ENCODE measurements at places on chromosomes 12 and 14. TPM values are rescaled to one million over a fixed set of nuclear protein-coding genes. Genes with fewer than 3 reads are reported as not detected.
A peak's percentile ranks its signal among the peaks of the same experiment; 100 is the strongest.

GRCh38 chr12:21350975-21351374 is 16.3 kb upstream of the SLCO1A2 start:
- no peak overlapping the region for H3K4me3 ChIP-seq
- H3K4me1 ChIP-seq, result no peaks in the 10 kb centered on the region
- DNase-seq, result no peak

DNA sequence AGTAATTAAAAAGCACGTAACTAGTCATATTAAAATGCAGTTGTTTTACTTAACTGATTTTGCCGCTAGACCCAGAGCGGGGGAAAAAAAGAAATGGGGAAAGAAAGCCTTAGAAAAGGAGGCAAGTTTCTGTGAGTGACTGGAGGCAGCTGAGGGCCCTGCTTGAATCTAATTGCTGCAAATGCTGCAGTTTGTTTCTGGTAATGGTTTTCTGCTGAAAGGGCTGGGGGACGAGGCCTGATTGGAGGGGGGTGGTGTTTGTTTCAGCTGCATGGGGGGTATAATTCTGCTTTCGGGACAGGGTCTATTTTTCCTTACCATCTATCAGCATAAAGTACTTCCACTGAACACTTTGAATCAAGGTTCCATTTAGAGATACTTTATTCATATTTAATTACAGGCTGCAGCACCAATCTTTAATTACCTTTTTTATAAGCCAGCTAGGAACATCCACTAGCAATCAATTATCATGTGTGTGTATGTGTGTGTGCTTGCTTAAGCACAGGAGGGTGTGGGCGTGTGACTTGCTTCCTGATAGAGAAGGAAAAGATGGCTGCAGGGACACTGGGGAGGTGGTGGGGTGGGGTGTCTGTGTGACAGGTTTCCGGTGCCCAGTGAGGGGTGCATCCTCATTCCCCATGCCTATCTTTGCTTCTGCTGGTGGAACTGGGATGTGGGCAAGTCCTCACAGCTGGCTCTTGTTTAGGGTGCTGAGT is 83.4 kb downstream of the ADCK1 start:
- no peak overlapping the region for H3K4me3 ChIP-seq
- H3K4me1 ChIP-seq, result no peaks in the 10 kb centered on the region
- H3K27ac ChIP-seq, result no peak overlapping the region
- H3K27me3 ChIP-seq, result no peaks in the 10 kb centered on the region

DNA sequence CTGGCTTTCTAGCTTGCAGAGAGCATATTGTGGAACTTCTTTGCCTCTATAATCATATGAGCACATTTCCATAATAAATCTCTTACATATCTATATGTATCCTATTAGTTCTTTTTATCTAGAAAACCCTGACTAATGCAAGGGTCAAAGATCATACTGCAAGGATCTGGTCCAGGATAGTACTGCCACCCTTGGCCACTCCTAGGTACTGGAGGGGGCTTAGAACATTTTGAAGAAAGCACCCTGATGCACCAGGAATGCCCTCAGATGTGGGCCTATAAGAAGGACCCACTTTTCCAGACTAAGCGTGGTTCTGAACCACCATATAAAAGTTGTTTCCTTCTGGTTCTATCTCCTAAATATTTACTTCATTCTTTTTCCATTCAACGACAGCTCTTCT is 14.6 kb downstream of the ATXN7L3B start:
- DNase-seq, result no peak
- H3K27me3 ChIP-seq, result no peaks in the 10 kb centered on the region
- no peaks in the 10 kb centered on the region for H3K36me3 ChIP-seq
- H3K4me3 ChIP-seq, result no peak overlapping the region

DNA sequence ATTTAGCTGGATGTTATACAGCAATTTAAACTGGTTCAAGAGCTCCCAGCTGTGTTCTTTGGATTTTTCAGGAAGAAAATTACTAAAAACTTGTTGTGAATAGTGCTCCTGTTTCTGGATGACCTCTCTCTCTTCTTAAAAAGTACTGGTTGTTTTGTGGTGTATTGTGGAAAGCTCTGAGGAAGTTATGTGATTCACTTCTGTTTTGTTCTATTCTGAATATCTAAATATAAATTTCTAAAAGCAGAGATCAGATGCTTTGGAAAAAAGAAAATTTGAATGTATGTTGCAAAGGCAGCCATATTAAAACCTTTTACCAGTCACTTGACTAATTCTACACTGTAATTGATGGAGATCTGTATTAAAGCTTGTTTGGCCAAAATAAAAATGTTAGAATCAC is 3.4 kb upstream of the C3AR1 start:
- no peak overlapping the region for H3K27ac ChIP-seq
- peaks cover 3% of the 10 kb centered on the region for H3K27me3 ChIP-seq
- H3K4me1 ChIP-seq, result peaks cover 21% of the 10 kb centered on the region
- H3K36me3 ChIP-seq, result no peaks in the 10 kb centered on the region
- no peak for DNase-seq

DNA sequence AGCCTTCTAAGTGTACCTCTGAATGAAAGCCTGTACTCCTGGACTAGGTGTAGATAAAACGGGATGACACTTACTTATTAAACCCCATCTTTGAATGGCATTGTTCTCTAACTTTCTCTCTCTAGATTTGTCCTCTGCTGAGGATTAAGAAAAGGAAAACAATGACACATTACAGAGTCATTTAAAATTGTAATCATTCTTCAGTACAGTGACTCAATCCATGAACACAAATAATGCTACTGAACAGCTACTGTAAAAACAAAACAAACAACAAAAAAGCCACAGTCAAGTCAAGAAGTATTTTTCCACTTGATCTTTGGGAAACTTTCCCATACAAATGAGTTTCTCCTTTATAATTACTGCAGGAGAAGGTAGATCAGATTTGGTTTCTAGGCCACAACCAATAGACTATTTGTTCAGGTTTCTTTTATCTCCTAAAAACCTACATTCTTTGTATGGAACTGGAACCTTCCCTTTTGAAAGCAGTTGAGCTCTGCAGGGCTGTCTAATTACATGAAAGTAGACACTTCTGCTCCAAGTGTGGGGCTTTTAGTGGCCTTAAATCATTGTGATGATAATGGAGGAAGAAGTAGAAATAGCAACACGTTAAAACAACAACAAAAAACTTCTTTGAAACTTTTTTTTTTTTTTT is 219.1 kb downstream of the ESR2 start:
- no peaks in the 10 kb centered on the region for H3K4me1 ChIP-seq
- H3K27me3 ChIP-seq, result no peaks in the 10 kb centered on the region
- peaks cover 73% of the 10 kb centered on the region for H3K36me3 ChIP-seq

DNA sequence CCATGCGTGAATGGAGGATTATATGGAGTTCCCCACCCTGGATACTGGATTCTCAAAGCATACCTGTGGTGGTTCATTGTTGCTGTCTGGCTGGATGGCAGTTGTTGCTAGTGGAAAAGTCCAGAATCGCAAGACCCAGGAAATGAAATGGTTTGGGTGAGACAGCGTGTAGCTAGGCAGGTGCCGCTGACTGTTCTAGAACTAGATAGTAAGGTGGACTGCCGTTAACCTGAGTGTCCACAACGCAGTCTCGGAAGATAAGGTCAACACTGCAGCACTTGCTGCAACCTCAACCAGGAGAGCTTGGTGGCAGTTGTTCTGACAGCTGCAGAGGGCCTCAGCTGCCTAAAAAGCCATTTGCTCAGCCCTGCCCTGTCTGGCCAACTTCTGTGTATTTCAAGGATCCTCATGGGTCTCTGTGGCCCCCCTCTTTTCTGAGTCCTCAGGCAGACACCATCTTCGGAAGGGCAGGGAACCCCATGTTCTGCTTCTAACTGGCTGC is 15.5 kb upstream of the IRF2BPL start:
- H3K27me3 ChIP-seq, result no peaks in the 10 kb centered on the region
- DNase-seq, result no peak
- H3K27ac ChIP-seq, result peak overlapping the region; percentile 59

- no peak overlapping the region for H3K27ac ChIP-seq
- no peaks in the 10 kb centered on the region for H3K4me1 ChIP-seq
- no peak for DNase-seq
- H3K4me3 ChIP-seq, result no peak overlapping the region
These were observed 8.3 kb downstream of the COL2A1 start for GRCh38 chr12:47995981-47996401.

DNA sequence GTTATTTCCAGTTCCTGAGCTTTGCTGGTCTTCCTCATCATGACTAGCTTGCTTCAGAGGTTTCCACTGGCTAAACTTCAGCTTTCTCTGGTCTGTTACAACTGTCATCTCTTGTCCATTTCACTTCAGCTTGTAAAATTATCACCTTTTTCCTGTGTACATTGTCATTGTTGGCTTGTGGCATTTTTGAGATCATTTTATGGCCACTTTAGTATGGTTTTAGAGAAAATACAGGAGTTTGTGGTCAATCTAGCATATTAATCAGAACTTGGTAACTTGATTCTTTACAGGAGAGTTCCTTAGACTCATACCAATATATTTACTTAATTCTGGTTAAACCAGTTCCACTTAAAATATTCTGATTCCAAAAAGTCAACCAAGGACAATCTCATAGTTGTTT is 235.9 kb upstream of the KITLG start:
- no peaks in the 10 kb centered on the region for H3K36me3 ChIP-seq
- H3K27me3 ChIP-seq, result no peaks in the 10 kb centered on the region
- H3K4me3 ChIP-seq, result no peak overlapping the region
- H3K27ac ChIP-seq, result no peak overlapping the region
- H3K4me1 ChIP-seq, result no peaks in the 10 kb centered on the region
- no peak for DNase-seq

CRIP2 gene
- 10.8 TPM for total RNA-seq

KRT71 gene
- total RNA-seq, result not detected

All from T-cell (primary cell).